ENCODE measurements at places on chromosomes 7 and 10.
A peak's percentile ranks its signal among the peaks of the same experiment; 100 is the strongest.

DNA sequence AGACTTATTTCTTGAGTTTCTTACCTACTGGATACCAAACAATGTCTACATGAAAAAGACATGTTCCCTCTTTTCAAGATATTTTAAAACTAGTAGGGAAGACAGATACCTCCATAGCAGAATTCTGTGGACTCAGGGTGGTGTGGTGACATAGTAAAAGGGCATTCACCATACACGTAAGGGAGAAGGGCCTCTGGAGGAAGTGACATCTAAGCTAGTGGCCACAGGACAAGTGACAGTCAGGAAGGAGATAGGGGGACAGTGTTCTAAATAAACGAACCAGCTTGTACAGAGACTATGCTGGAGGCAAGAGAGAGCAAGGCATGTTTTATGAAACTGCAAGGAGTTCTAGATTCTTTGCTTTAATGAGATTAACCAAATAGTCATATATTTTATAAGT, 321.7 kb upstream of the LRGUK start:
- no peak for DNase-seq

GRCh38 chr10:71234004-71234894, 21.9 kb downstream of the UNC5B start:
- no peak for DNase-seq

GRCh38 chr10:20970044-20970443, 72.9 kb upstream of the NEBL start:
- DNase-seq = peak; percentile 13

- peak; percentile 59 for DNase-seq
These were observed 51.3 kb downstream of the PRTFDC1 start for GRCh38 chr10:24900888-24901685.

- DNase-seq = peak; percentile 85
These were observed 5.5 kb downstream of the SKIDA1 start for GRCh38 chr10:21519941-21520436.

GRCh38 chr7:23653942-23654341, 26.1 kb upstream of the FAM221A start:
- DNase-seq = no peak
